ENCODE measurements at places on chromosomes 2 and 18.

DNA sequence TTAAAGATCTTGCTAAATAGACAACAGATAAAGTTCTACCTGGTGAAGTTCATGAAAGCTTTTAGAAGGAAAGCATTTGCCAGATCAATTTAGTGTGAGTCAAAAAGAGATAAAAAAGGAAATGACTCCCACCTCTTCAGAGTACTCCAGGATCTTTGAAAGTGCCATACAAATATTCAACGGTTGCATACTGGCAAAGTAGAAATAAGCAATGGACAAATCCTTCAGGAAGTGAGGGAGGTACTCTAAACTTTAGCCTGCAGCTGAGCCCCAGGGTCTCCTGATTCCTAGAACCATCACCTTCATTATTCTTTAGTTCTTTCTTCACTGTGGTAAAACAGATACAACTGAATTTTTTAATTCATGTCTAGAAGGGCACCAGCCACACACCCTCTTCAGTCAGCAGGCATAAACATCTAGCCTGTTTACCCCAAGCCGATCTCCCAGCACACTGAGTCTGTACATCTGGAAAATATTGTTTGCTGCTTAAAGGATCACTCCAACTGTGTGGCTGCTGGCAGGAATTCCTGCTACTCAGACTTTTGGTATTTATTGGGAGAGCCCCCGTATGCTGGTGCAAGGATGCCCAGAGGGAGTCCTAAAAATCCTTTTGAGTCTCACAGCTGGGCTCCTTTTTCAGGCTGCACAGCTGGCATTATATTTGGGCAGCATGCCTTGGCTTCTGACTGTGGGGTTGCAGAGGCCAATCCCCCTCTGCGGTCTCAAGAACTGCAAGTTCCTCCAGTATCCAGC lies 72.3 kb upstream of the SESTD1 start:
- no peak for DNase-seq

- DNase-seq = no peak
These were observed 58.2 kb downstream of the KCNG3 start for GRCh38 chr2:42435628-42436027.

- DNase-seq = no peak
These were observed 42.7 kb downstream of the ZNF516 start for GRCh38 chr18:76452357-76452756.

DNA sequence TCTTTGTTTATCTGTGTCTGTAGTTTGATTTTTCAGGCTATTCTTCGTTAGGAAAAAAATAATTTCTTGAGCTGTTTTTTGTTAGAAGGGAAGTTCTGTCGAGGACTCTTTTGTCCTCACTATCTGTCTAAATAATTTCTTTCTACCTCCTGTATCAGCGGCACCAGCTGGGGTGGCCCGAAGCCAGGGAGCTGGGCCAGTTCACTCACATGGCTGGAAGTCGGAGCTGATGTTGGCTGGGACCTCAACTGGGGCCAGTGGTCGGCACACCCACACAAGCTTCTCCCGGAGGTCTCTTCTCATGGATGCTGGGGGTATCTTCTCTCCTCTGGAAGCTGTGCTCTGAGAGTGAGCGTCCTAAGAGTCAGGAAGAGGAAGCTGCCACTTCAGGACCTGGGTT lies 8.0 kb upstream of the PDIA6 start:
- DNase-seq = no peak

DNA sequence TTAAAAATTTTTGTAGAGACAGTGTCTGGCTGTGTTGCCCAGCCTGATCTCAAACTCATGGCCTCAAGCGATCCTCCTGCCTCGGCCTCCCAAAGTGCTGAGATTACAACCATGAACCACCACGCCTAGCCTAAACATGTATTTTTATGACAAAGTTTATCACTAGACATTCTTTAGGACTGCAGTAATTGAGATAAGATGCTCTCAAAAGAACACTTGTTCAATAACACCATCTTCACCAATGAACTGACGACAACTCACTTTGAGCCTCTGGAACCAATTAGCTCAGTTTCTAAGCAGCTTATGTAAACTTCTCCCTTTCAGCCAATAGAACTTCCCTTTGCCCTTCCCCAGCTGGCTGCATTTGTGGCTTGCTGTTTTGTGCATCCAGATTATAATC lies 15.3 kb upstream of the PPP4R1 start:
- DNase-seq = no peak

- no peak for DNase-seq
These were observed 485.8 kb downstream of the STK39 start for GRCh38 chr2:167761465-167762136.

- no peak for DNase-seq
These were observed 307.0 kb upstream of the CWC22 start for GRCh38 chr2:180314086-180314485.

Data from stimulated activated CD4-positive, alpha-beta T cell treated with anti-CD3 and anti-CD28 coated beads, Interleukin-2, amount 100 ng/mL, for 4 hours (primary cell).